ENCODE measurements at places on chromosomes 1 and 21.

- no peak for DNase-seq
Observed at GRCh38 chr1:238139713-238140112, 249.0 kb upstream of the ZP4 start.

- no peak for DNase-seq
Observed at GRCh38 chr21:46555678-46556077, 49.2 kb downstream of the S100B start.

DNA sequence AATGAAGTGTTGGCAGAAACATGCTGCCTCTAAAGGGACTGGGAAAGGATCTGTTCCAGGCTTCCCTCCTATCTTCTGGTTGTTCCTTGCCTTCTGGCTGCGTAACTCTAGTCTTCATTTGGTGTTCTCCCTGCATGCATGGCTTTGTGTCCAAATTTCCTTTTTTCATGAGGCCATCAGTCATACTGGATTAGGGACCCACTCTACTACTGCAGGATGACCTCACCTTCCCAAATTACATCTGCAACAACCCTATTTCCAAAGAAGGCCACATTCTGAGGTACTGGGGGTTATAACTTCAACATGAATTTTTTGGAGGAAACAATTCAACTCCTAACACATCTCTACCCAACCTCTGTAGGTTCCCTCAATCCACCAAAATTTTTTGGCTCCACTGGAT lies 26.3 kb downstream of the MR1 start:
- DNase-seq: no peak

DNA sequence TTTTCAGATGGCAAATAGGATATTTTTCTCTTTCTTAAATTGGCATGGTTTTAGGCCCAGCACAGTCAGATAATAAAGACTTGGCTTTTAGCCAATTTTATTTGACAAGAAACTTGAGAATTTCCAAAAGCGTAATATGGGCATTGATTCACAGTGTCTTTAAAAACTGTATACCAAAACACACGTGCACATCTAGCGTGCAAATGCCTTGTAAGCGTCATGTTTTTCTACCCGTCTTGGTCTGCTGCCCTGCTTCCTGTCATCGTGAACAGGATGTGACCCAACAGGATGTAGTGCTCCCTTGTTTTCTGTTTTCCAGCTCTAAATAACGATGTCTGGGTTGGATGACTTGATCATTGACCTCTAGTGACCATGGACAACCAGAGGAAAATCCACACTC lies 24.7 kb upstream of the SLC44A3 start:
- DNase-seq: no peak

- peak; percentile 45 for DNase-seq
Observed at GRCh38 chr1:68231627-68232288, 565 bp downstream of the WLS start.

DNA sequence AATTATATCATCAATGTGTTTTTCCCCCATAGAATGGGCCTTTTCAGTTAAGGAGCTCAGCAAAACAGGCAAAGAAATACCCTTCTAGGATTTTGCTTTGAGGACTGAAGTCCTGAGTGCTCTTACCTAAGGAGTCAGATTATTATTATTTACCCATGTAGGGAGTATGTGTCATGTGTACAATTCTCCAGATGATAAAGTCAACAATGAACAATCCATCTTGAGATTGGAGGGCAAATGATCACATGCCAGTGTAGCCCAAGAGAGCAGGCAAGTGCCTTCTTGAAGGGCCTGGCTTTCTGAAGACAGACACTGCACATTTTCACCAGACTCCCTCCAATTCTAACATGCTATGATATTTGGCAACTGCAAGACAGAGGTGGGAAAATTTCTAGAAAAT lies 159.7 kb downstream of the PCNX2 start:
- DNase-seq: no peak

- no peak for DNase-seq
Observed at GRCh38 chr1:117147341-117147831, 25.8 kb upstream of the TRIM45 start.

GRCh38 chr1:63063367-63063766 lies 259.0 kb upstream of the FOXD3 start:
- no peak for DNase-seq

- DNase-seq: no peak
Observed at GRCh38 chr1:48530727-48531351, 58.8 kb upstream of the SPATA6 start.

DNA sequence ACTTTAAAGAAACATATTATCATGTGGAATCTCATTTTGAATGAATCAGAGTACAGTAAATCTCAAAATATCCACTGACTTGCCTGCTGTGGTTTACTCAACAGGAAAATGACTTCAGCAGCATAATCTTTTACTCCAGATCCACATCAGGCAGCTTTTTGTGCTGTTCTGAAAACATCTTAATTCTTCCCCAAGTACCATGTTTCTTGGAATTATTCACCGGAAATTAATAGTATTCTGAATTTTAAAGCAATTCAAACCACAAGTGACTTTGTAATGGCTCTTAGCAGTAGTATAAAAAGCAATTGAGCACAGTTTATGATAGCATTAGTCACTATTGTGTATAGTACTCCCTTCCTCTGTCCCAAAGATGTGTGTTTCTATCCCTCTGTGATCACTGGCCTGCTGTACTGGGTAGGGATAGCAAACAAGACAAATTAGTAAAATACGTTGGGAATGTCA lies 64.2 kb upstream of the ERRFI1 start:
- DNase-seq: peak; percentile 61

- peak; percentile 29 for DNase-seq
Observed at GRCh38 chr1:39489567-39490239, 1.7 kb upstream of the BMP8A start.

- no peak for DNase-seq
Observed at GRCh38 chr21:35202431-35202830, 153.3 kb upstream of the RUNX1 start.

DNA sequence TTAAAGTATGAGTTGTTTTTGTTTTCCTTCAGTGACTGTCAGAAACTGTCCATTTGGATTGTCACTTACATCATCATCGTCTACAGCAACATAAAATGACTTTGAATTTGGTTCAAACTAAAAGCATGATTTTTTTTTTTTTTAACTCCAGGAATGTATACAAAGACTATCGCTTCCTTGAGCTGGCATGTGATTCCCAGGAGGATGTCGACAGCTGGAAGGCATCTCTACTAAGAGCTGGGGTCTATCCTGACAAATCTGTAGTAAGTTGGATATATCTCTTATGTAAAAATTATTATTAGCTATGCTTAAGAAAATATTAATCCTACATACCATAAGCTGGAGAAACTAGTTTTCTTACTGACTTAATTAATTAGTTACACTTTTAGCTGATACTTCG lies 111.9 kb upstream of the C1orf105 start:
- DNase-seq: no peak

DNA sequence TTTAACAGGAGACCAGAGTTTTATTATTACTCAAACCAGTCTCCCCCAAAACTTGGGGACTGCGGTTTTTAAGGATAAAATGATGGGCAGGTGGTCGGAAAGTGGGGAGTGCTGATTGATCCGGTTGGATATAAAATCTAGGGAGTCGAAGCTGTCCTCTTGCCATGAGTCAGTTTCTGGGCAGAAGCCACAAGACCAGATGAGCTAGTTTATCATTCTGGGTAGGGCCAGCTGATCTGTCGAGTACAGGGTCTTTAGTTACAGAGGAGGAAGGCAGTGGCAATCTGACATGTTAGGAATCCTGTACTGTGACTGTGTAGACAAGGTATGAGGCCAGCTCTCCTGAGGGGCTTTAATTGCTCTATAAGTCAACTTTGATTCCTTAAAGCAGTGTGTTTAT lies 22.9 kb upstream of the FOXE3 start:
- DNase-seq: no peak

GRCh38 chr1:151494741-151495281 lies 16.4 kb upstream of the CGN start:
- peak; percentile 72 for DNase-seq

Data from SW 1271 (cell line).